Pancreas (tissue), 10 donors: ENCODE measurements at places on chromosomes 3 and 15.

DNA sequence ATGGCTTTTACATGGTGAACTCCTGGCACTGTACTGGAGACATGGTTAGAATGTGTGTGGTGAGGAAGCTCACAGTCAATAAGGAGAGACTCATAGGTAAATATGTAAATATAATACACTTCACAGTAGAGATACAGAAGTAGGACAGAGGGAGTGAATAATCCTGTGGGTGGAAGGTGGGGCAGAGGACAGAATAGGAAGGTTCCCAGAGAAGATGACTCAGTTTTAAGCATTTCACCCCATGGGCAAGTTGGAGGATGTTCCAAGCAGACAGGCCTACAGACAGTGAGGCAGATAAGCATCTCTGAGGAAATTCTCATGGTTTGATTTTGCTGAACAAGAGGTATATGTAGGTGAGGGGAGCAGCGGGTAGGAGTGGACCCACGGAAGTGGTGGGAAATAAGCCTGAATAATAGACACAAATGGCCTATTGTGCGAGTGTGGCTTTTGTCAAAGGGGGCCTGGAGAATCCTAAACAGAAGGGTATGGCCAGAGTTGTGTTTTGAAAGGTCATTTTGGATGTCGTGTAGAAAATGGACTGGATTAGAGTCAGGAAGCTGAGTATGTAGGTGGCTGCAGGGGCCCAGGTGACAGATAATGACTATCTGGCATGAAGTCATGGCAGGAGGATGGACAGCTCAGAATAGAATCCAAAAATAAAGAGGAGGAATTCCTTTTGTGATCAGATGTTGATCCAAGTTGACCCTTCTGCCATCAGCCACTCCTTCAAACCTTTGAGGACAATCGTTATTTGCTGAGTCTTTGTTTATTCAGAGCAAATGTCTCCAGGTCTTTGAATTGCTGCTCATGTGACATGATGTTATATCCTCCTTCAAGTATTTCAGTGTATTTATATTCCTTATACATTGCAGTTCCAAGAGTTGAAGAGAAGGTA lies 97.3 kb upstream of the THRB start:
- no peak for DNase-seq

GRCh38 chr3:170642882-170643601 lies 57.2 kb upstream of the SLC7A14 start:
- DNase-seq: no peak

DNA sequence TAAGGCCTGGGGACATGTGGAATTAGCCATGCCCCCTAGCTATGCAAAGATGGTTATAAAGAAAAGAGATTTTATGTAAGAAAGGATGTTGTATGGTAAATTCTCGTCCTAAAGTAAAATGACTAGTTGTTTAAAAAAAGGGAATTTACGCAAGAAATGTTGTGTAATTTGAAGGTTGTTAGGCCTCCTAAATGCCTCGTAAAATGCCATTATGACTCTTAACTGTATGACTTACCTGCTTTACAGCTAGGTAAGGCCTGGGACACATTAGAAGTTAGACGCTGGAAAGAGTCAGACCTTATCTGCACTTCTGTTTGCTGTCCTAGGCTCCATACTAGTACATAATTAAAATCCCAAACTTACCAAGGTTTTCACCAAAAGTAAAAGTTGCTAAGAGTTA lies 17.5 kb upstream of the HHATL start:
- DNase-seq: no peak

GRCh38 chr3:81468391-81468790 lies 293.1 kb downstream of the GBE1 start:
- no peak for DNase-seq

- no peak for DNase-seq
Observed at GRCh38 chr15:77187751-77188464, 117.0 kb upstream of the TSPAN3 start.

- no peak for DNase-seq
Observed at GRCh38 chr3:43326891-43327581, 40.7 kb downstream of the SNRK start.

- no peak for DNase-seq
Observed at GRCh38 chr3:21508246-21508645, 242.8 kb downstream of the ZNF385D start.

- no peak for DNase-seq
Observed at GRCh38 chr3:52860424-52860768, 25.6 kb upstream of the MUSTN1 start.

GRCh38 chr3:177307826-177308225 lies 110.5 kb upstream of the TBL1XR1 start:
- DNase-seq: no peak

GRCh38 chr3:20324664-20325478 lies 138.9 kb upstream of the SGO1 start:
- no peak for DNase-seq

DNA sequence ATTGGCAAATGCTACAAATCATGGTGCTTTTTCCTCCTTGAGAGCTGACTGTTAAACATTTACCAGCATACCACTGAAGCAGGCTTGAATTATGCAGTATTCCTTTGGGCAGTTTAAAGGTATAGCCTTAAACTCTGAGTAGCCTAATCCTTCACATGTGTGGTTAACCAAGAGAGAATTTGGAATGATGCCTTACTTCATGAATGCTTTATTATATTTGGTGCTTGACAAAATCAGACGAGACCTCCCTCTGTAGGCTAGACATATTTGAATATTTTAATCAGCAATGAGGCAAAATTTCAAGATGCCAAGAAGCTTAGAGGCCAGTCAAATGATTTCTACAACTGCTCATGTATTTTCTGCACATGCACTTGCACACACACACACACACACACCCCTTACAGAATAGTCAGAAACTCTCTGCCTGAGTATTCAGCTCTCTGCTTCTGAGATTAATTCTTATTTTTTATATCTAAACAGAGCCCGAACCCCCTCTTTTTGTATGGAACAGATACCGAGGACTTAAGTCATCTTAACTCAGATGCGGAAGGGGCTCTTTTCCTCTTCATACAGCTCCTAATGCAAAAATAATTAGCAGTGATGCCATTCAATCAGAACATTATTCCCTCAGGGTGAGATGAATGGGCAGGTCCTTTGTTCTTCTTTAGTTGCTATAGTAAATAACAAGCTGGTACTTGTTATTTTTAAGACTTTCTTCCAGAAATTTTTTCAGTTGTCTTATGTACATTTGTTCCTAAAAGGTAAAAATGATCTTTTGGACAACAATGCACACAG lies 195.5 kb upstream of the TMC3 start:
- no peak for DNase-seq

DNA sequence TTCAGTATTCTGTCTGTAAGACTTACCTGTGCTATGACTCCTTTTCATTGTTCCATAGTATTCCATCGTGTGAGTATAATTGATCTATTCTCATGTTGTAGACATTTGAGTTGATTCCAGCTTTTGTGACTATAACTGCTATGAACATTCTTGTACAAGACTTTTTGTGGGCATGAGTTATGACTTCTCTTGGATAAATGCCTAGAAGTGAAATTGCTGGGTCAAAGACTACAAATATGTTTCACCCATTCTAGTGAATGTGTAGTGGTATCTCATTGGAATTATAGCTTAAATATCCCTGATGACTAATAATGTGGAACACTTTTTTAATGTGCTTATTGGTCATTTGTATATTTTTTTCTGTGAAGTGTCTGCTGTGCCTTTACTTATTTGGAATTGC lies 27.6 kb upstream of the NPHP3 start:
- DNase-seq: no peak

GRCh38 chr15:66129586-66129985 lies 124.0 kb downstream of the MEGF11 start:
- no peak for DNase-seq

DNA sequence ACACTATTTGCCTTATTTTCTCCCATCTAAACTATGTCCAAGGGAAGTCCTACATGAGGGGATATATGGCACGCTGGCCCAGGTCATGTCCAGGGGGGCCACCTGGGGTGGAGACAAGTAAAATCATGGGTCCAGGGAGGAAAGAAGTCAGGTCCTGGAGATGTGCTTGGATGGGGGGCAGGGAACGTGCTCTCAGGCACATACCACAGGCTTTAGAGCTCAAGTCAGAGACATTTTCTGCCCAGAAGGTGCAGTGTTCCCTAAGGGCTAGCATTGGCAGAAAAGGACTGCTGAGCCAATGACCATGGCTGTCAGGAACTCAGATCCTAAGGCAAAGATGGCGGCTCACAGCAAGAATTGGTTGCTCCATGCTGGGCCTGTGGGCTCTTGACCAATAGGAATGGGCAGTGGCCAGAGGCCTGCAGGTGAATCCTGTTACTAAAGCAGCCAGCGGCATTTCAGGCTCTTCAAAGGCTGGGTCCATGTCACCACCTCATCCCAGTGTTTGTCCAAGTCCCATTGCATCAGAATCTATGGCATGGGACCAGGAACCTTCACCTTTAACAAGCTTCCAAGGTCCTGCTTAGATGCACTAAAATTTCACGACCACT lies 175.0 kb downstream of the RPLP1 start:
- DNase-seq: no peak

DNA sequence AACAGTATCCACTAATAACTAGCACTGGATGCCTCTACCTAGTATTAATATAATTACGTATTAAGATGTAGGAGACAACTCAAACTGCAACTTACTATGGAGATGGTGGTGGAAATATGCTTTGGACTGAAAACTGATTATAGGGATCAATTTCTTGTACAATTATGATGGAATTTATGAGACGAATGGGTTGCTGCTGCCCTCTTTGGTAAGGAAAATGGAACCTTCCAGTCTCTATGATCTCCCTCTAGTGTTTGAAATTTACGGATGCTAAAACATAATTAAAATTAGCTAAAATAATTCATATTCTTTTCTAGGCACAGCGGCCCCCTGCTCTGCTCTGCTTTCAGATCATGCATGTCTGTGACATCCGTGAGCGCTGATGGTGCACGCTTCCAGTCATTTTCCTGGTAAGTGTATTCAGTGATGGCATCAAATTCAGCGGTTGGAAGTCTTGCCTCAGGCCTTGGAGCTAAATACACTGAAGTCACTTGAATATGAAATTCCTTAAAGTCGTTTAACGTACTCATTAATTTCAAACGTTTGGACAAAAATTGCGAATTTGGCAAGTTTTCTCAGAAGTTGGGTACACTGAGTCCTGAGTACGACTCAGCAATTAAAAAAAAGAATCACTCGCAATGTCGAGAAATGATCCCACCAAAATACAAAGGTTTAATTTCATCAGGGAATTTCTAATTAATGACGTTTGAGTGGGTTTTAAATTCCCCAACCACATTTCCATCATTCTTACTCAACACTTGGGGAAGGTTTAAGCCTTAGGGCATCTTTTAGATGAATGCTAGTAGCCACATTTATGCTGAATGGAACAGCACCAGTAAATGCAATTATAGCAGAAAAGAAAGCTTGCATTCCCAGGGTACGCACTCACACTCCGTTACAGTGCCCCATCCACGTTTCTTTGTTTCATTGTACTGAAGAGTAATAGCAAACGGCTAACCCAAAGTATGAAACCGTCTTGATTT lies 132.6 kb downstream of the NR2F2 start:
- no peak for DNase-seq

DNA sequence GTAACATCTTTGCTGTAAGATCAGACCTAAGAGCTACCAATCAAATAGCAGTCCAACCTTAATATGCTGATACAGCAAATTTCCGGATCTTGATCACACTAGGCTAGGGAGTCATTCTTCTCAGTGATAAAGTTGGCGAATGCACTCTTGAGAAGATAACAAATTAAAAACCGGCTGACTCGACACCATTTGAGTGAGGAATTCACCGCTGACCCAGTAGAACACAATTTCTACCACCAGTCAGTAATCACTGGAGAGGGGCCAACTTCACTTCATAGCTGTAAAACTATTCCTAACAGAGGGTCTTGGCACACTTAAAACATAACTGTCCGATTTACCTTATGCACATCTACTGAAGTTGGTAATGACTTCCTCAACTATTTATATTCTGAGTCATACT lies 47.2 kb downstream of the MEIS2 start:
- DNase-seq: no peak

- DNase-seq: no peak
Observed at GRCh38 chr15:68349151-68349550, 71.6 kb downstream of the FEM1B start.

- DNase-seq: peak; percentile 96
Observed at GRCh38 chr3:170908235-170909116, at the start of gene EIF5A2. Gene EIF5A2, minus strand, starts transcription at chr3:170908637. Its CDS starts 831 bp downstream, at chr3:170907806.

DNA sequence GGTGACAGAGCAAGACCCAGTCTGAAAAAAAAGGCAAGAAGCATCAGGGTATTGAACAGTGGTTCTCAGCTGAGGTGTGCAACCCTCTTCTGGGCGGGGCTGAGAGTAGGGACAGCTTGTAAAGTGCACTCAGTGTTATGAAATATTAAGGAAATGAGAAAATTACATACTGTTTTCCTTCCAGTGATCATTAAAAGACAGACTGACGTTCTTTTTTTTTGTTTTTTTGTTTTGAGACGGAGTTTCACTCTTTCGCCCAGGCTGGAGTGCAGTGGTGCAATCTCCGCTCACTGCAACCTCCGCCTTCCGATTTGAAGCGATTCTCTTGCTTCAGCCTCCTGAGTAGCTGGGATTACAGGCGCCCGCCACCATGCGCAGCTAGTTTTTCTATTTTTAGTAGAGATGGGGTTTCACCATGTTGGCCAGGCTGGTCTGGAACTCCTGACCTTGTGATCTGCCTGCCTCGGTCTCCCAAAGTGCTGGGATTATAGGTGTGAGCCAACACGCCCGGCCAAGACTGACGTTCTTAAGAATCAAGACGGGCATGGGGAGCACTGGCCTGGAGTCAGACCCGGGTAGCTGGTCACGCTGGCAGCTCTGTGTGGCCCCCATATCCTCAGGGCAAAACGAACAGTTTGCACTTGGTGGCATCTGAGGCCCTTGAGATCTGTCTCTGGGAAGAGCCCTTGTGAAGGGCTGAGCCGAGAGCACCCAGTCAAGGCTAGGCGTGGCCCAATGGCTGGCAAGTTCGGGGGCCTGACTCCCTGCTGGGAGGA lies 11.4 kb downstream of the MAN2A2 start:
- DNase-seq: no peak

- DNase-seq: no peak
Observed at GRCh38 chr15:48385031-48385830, 54.0 kb downstream of the DUT start.

GRCh38 chr3:183629546-183630301 lies 5.7 kb upstream of the KLHL24 start:
- DNase-seq: no peak

GRCh38 chr3:14921811-14922705 lies 25.3 kb upstream of the NR2C2 start:
- no peak for DNase-seq

DNA sequence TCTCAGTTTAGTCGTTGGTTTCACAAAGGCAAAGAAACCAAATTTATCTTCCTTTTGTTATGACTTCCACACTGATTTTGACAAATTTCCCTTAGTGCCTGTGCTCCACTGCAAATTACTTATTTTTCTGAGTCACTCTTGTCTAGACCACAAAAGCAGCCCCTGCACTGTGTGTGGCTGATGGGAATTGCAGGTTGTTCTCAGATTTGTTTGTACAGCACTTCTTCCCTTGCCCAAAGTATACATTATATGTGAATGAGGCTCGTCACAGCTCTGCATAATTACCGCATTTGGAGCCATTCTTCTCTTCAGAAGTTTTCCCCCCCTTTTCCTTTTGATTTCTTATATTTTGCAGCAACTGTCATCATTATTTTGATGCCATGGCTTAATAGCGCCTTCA lies 354.2 kb upstream of the IL12A start:
- DNase-seq: no peak

- DNase-seq: no peak
Observed at GRCh38 chr15:68814596-68814995, 6.1 kb downstream of the ANP32A start.

GRCh38 chr15:65816441-65816840 lies 24.3 kb upstream of the DENND4A start:
- no peak for DNase-seq

- no peak for DNase-seq
Observed at GRCh38 chr15:68339481-68339880, 61.9 kb downstream of the FEM1B start.

- DNase-seq: no peak
Observed at GRCh38 chr3:112200317-112200666, 67.2 kb upstream of the GCSAM start.
